Activated naive CD4-positive, alpha-beta T cell treated with anti-CD3 and anti-CD28 coated beads, Interleukin-2, amount 50 U/mL, for 72 hours (primary cell): ENCODE measurements at places on chromosomes 1 and 21. TPM values are rescaled to one million over a fixed set of nuclear protein-coding genes. Genes with fewer than 3 reads are reported as not detected.

APCS gene
- total RNA-seq, result not detected

AKNAD1 gene
- total RNA-seq, result not detected

DNA sequence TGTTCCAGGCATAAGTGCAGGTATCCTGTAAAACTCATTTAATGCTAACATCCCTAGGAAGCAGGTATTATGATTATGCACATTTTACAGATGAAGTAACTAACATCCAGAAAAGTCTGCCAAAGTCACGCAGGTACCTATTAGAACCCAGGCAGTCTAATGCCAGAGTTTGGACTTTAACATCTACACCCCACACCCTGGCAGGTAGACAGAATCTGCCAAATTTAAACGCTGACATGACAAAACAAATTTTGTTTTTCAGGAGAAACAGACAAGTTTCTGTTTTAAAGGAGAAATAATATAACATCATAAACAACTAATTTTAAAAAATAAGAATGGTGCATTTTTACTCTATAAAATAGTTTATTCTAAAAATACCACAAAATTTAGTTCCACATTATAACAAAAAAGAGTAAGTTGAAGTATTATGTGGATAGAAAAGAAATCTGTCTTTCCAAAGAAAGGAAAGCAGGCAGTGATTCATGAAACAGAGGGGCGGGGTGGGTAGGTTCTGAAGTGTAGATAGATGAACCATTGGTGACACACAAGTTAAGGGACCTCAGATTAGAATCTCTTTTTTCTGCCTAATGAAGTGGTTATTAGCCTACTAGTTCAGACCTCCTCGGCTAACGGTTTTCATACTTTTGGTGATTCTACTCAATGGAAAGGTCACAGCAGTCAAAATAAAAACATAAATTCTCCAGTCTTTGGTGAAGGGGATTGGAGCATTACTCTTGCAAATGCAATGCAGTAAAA lies 1.7 kb downstream of the ASPM start:
- DNase-seq, result no peak

GRCh38 chr1:217917281-217917887 lies 286.2 kb downstream of the SPATA17 start:
- DNase-seq, result no peak

DNA sequence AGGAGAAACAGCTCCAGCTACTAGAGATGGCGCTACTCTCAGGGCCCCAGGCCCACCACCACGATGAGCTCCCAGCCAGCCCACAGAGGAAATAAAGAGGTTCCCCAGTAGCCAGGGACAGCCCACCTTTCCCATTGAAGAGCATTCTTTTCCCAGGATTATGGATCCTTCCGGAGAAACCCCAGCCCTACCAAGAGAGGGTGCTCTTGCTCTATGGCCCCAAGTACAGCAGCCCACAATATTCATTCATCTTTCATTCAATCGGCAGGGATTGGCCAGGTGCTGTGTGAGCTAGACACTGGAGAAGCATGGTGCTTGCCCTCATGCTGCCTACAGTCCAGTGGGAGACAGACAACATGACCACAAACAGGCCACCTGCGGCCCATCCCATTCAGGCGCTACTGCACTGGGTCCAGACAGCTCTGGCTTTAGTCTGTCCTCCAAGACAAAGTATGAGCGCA lies 29.9 kb downstream of the PMVK start:
- DNase-seq, result no peak

- DNase-seq, result no peak
Observed at GRCh38 chr1:173478094-173478674, 1.0 kb downstream of the PRDX6 start.

GRCh38 chr1:172616636-172617035 lies 42.3 kb upstream of the FASLG start:
- DNase-seq, result no peak

GRCh38 chr21:31557421-31558188 lies 101.9 kb upstream of the SOD1 start:
- DNase-seq, result peak; percentile 60

GRCh38 chr21:16891821-16892220 lies 621.0 kb upstream of the CXADR start:
- no peak for DNase-seq

DNA sequence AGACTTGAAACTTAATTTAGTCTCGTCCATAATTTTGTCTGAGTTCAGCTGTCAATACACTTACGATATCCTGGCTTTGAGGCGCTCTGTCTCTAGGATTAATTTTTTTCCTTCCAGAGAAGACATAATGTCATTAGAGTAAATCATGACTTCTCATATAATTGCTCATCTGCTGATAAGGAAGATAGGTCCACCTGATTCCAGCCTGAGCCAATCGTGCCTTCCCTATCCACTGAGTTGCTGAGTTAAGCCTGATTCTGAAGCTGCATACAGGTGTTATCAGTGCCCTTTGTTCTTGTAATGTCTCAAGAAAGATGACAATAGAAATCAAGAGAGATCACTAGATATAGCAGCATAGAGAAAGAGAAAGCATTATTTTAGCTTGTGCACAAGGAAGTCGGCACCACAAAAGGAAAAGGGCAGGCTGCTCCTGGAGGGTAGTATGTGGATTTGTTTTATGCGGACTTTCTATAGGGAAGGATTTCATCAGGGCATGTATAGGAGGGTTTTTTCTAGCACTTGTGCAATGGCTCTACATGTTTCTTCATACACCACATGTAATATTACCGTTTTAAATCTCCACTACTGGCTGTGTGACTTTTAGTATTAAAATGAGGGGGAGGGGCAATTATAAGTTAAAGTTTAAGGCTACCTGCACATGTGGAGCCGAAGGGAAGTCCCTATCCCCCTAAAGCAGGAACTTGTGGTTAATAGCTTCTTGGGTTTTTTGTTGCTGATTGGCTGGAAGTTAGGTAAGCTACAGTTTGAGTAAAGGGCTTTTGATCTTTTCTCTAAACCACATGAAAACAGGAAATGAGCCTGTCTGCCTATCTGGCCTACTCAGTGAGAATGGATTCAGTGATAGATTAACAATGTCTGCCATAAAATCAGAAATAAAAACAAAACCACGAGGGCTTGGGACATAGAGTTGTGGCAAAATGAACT lies 133.4 kb downstream of the PLPPR5 start:
- no peak for DNase-seq

DNA sequence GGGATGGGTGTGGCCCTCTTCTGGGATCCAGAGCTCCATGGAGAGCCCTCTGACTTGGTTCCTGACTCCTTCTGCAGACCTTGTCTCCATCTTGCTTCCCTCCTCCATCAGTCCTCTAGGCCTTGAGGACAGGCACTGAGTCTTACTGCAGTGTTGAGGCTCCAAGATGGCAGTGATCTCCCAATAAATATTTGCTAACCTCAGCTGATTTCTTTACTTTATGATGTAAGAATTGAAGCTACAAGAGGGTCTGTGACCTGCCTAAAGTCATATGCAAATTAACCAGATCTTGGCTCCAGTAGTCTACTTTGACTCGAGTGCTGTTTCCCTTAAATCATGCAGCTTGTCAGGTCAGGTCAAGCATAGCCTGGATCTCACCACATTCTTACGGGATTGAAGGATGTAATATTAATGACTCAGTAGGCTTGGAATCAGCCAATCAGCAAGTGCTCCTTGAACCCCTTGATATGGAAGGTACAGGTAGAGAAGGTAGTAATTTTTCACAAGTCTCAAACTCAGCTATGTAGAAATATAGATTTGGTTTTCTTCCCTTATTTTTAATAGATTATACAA lies 93.0 kb downstream of the CLIC6 start:
- no peak for DNase-seq

GRCh38 chr1:225424562-225425200 lies 3.2 kb downstream of the LBR start:
- DNase-seq, result no peak

DNA sequence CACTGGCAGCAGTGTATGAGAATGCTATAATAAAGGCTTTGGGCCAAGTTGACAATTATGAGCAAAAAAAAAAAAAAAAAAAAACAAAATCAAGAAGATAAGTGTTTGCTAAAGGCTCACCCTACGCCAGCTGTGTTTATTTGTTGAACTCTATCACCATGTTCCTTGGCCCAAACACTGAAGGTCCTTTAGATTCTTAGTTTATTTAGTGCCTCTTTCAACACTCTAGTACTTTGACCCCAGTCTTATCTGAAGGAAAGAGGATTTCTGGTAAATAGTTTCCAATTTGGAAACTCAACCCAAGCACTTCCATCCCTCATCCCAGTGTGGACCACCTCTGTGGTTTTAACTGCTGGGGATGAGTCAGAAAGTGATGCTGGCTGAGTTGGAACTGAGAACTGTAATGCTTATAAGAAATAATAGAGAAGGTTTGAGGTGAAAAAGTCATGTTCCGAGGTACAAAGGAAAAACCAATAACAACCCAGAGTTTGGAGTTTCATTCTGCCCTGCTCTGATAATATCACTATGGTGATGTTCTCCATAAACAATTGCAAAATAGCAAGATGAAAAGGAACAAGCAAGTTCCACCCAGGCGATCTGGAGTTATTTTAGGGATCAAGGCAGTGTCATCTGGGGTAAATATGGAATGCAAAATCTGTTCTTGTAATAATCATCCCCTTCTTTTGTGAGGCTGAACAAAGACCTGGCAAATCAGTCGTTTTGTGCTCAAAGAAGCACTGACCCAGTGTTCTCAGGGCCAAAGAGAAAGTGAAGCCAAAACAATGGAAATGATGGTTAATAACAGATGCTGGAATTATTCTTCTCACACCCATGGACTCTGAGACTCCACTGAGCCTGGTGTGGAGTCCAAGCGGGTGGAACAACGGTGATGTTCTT lies 19.7 kb upstream of the CAPZB start:
- no peak for DNase-seq

GRCh38 chr1:232274236-232274855 lies 355.6 kb downstream of the SIPA1L2 start:
- no peak for DNase-seq

DNA sequence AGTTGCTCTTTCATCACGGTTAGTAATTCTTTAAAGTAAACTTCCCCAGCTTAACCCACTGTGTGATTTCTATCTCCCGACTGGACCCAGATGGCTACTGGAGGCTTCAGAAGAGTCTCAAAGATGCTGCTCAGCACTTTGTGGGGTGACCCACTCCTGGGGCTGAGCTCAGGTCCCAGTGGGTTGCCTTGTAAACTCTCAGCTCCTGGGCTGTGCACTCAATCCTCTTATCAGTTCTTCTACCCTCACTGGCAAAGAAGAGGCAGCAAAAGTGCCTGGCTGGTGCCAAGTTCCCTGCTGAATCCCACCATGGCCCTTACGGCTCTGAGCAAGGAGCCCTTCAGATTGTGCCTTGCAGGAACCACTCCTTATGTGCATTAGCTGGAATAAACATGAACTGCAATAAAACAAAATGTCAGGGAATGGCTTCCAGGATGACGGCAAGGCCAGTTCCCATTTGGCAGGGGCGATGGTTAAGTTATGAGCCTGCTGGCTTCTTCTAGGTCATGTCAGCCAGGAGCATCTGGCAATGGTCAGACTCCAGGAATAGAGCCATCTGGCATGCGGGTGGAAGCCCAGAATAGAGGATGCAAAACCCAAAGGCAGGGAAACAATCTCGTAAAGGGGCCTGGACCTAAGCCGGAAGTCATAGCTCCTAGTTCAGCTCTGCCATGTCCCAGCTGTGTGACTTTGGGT lies 6.8 kb downstream of the MYOC start:
- no peak for DNase-seq

DNA sequence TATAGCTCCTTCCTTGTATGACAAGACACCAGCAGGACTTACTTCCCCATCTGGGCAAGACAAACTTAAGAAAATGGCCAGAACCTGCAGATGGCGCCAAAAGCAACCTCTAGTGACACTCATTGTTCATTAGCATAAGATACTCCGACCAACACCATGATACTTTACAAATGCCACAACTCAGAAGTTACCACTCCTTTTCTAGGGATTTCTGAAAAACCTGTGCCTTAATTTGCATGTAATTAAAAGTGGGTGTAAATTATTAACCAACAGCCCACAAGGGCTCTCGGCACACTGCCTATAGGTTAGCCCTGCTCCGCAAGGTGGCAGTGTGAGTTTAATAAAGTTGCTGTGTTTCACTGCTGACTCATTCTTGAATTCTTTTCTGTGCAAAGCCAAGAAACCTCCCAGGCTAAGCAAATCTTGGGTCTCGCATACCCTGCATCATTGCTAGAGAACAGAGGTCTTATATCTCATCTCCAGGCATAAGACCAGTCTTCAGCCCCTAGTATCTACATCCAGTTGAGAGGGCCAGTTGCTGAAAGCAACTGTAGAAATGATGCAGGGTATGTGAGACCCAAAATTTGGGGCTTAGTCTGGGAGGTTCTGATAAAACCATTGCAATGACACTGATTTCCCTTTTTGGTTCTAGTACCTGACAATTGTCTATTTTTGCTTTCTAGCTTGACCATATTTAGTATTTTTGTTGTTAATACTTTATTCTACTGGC lies 86.4 kb downstream of the FAF1 start:
- no peak for DNase-seq

- no peak for DNase-seq
Observed at GRCh38 chr1:198491028-198491427, 49.5 kb downstream of the ATP6V1G3 start.

- no peak for DNase-seq
Observed at GRCh38 chr1:210445485-210445884, 116.8 kb downstream of the HHAT start.

DNA sequence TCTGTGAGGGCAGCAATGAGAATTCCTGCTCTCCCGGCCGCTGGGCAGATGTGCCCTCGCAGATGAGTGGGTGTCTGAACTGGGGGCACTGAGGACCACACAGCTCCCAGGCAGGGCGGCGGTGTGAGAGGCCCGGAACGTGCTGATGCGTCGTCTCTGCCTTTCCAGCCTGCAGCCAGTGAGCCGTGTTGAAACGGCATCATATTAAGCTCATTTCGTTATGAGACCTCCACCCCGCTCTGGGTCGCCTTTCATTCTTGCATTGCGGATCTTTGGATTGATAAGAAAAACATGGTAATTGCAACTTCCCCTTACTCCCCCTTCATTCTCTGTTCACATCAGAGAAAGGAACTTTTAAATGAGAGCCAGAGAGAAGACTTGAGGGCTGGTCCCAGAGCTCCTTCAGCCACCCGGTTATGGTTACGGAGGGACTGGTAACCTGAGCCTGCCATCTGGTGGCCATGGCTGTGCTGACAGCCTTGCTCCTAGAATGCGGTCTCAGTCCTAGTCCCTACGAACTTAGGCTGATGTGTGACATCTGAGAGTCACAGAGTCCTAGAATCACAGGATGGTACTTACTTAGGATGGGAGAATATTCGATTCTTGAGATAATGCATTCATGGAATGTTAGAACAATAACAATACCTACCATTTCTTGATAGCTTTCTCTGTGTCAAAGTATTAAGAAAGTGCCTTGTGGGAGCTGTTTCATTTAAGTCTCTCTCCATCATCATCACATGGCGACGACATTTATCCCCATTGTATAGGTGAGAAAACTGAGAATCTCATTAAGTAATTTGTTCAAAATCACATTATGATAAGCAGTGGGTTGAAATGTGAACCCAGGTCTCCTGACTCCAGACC lies 271.0 kb downstream of the TRABD2B start:
- no peak for DNase-seq

GRCh38 chr1:84434801-84435549 lies 36.7 kb downstream of the DNASE2B start:
- no peak for DNase-seq
